ENCODE measurements at places on chromosomes 5 and 9. TPM values are rescaled to one million over a fixed set of nuclear protein-coding genes. Genes with fewer than 3 reads are reported as not detected.

- DNase-seq = no peak
These were observed 764.9 kb downstream of the DNAH5 start for GRCh38 chr5:13179407-13180087.

GRCh38 chr5:39501397-39501796 lies 76.6 kb upstream of the DAB2 start:
- DNase-seq = peak; percentile 74

DNA sequence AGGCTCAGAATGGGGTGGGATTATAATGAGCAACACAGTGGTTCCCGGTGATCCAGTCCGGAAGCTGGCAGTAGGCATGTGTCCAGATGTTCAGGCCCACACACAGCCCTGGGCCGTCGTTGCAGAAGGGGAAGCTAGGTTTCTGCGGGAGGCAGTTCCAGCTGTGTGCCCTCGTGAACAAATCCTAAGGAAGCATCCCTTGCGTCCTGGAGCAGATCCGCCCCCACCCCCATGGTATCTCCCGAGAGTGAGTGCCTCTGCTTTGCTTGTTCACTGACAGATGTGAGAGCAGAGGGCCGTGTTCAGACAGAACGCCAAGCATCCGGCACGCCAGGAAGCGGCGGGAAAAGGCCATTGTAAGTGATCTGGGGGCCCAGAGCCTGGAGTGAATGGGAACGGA lies 104.8 kb downstream of the PDE6A start:
- no peak for DNase-seq

DNA sequence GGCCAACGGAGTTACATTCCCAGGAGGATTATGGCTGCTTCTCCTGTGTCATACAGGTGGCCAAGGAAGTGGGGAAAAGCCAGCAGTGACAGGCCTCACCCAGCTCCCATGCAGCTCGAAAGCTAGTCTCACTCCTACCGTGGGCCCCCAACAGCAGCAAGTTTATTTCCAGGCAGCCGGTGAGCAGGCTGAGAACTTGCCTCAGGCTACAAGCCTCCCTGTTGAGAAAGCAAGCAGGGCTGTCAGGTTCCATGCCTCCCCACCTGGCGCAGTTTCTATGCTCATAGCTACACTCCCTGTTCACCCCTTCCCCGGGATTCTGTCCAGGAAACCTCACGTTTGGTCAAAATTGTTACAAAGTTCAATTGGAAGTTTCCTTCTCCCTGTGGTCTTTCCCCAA lies 27.5 kb upstream of the DNAH5 start:
- no peak for DNase-seq

DNA sequence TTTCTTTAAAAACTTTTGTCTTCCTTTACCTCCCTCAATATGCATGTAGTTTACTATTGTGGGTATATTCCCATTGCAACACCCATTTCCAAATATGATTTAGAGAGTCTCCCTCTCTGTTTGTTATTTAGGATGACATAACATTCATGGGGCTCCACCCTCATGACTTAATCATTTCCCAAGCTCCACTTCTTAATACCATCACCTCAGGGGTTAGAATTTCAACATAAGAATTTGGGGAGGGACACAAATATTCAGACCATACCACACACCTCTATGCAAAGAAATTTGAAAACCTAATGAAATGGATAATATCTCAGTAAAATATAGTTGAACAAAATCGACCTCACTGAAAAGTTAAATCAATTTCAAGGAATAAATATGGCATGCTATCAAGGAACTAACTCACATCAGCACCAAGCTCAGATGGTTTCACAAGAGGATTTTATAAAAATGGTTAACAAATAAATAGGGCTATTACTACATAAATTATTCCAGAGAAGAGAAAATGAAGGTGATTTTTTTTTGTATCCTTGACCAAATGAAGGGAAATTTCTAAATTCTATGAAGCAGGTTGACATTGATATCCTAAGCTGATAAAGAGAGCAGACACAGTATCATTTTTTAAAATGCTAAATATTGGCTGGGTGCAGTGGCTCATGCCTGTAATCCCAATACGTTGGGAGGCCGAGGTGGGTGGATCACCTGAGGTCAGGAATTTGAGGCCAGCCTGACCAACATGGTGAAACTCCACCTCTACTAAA lies 20.2 kb upstream of the UBTD2 start:
- no peak for DNase-seq

DNA sequence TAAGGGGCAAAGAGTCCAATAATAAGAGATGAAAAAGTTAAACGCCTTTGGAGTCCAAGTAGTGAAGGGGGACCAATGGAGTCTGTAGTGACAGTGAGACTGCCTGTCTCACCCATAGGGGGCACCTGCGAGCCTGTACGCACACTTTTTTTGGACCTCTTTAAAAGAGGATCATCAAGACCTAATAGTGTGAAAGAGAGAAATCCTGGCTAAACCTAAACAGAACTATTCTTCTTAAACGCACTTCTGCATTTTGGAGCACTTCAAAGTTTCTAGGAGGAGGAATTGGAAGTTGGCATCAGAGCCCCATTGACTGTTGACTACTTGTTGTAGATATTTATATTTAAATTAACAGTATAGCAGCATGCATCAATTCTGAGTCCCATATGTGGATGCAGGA lies 636.1 kb upstream of the KLF4 start:
- no peak for DNase-seq

GRCh38 chr9:91951944-91952520 lies 2.0 kb upstream of the ROR2 start:
- DNase-seq = no peak

DNA sequence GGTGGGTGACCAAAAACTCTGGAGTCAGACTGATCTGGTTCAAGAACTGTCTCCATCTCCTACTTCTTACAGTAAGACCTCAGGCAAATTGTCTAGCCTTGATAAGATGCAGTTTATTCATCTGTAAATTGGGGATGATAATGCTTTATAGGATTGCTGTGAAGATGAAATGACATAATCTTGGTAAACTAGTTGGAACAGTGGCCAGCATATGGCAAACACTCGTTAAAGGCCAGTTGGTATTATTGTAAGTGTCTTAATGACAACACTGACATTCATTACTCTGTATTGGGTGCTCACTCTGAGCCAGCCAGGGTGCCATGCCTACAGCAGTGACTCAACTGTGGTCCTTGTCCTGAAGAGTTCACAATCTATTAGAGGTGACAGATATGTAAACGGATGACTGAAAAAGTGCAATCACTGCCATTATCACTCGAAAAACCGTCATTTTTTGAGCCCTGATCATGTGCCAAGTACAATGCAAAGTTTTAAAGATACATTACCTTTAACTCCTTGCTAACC lies 84.9 kb upstream of the HSPA9 start:
- no peak for DNase-seq

GRCh38 chr9:92483627-92484545 lies 1.6 kb upstream of the ASPN start:
- no peak for DNase-seq

GRCh38 chr9:34025062-34025461 lies 23.6 kb downstream of the UBAP2 start:
- DNase-seq = no peak

DNA sequence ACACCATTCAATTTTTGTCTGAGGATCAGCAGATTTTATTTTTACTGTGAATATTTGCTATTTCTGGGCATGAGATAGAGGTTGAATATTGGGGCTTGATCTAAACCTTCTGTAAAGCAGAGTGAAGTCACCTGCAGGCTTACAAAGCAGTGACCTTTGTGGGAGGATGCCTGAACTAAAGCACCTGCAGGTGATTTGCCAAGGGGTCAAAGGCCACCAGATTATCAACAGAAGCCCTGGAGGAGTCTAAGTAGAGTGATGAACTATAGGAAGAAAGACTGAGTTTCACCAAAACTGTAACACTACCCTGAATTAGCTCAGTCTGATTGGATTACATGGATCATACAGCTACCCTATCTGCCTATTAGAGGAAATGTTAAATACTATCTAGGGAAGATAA lies 144.3 kb upstream of the PRLR start:
- no peak for DNase-seq

DNA sequence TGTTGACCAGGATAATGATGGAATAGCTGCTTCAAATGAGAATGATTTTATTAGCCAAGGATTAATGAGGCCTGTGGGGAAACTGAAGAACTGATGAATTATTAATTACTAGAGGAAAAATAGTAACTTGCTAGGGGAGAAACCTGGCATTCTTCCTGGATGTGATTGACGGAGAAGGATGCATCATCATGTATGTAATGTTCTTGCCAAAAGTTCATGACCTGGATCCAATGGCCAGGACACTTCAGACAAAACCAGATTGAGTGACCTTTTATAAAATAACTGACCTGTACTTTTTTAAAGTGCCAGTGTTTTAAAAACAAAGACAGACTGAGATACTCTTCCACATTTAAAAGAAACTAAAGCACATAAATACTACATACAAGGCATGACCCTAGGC lies 23.7 kb downstream of the KIAA1191 start:
- no peak for DNase-seq

DNA sequence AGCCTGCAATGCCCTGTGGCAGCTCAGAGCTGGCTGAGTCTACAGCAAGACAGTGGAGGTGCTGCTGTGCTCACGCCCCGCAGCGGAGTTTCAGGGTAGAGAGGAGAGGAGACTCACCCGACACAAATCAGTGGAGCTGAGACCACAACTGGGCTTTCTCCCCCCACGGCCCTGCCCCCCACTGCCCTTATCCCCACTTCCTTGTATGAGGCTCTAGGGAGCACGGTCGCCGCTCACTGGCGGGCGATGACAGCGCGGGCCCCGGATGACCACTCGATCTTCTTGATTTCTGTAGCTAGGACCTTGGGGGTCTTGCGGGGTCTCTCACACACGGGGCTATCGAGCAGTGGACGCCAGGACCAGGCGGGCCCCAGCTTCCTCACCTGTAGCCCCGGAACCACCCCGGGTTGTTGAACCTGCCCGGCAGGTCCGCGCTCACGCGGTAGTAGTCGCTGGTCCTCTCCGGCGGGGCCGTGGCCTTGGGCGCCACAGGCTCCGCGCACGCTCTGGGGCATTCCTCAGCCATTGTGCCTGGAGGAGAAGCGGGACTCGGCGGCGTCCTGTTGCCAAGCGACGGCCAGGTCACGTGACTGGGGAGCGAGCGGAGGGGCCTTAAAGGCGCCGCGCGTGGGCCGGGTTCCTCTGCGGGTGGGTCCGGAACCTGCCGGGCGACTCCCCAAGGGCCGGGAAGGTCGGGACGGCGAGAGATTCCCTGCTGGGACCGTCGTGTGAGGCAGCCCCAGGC lies 984 bp upstream of the MRPS2 start:
- peak; percentile 98 for DNase-seq

DNA sequence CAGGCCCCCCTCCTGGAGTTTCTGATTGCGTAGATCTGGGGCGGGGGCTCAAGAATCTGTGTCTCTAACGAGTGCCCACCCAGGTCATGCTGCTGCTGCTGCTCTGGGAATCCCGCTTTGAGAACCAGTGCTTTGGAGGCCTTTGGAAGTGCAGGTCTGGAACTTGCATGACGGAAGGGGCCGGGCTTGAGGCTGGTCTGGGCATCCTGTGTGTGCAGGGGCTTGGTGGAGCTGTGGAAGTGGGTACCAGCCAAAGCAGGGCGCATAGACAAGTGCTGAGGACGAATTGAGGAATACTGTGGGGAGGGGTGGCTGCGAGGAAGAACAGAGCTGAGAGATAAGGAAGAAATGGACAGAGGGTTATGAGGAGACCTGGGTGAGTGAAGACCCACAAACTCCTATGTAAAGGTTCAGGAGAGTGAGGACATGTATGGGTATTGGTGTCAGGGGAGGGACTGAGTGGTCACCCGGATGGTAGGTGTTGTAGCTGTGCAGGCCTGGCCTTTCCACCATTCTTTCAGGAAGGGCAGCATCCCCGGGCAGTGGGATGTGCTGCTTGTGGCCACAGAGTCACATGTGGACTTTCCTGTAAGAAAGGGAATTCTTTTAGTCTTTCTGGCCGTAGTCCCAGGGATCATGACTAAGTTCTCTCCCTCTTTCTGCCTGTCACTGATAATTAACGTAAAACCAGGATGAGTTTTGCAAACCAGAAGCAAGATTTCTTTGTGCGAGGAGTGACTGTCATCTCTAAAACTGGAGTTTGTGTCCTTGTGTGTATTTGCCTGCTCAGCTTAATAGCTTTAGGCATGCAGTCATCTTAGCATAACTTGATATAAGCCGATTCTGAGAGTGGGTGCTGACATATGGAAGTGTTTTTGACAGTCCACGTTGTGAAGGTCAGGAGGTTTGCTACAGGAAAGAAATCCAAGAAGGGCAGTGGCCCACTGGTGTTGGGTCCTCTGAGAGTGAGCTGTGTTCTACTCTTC lies 43.3 kb upstream of the TJP2 start:
- peak; percentile 63 for DNase-seq

GRCh38 chr9:131810351-131811170 lies 70.7 kb upstream of the RAPGEF1 start:
- no peak for DNase-seq

- DNase-seq = no peak
These were observed 831 bp upstream of the SHROOM1 start for GRCh38 chr5:132831095-132831860.

- no peak for DNase-seq
These were observed 29.7 kb downstream of the DAPK1 start for GRCh38 chr9:87527211-87527916.

DNA sequence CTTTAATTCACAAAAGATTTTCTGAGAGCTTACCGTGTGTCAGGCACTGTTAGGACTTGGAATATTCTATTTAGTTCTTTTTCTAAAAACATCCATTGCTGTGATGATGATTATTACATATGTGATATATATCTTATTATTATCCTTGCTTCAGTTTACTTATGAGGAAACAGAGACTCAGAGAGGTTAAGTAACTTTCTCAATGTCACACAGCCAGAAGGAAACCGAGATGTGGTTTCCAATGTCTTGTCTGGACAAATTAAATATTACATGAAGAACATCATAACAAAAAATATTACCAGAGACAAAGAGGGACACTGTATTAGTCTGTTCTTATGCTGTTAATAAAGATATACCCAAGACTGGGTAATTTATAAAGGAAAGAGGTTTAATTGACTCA lies 125.5 kb upstream of the DAP start:
- no peak for DNase-seq

DNA sequence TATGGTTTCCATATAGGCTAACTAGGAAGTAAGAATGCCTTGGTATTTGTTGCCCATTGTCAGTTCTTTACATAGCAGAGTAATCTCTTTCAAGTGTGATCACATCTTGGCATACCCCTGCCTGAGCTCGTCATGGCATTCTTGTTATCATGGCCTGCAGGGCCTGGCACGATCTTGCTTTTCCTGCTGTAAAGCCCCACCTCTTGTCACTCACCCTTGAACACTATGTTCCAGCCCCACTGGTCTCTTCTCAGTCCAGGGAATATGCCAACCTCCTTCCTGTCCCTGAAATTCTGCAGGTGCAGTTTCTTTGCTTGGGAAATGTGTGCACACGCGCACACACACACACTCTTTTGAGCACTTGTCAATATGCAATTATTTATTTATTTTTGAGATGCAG lies 250.2 kb upstream of the DMRT1 start:
- DNase-seq = no peak

GRCh38 chr5:151231359-151231758 lies 7.5 kb upstream of the CCDC69 start:
- DNase-seq = no peak

- no peak for DNase-seq
These were observed 379.2 kb upstream of the CDH18 start for GRCh38 chr5:20367178-20367577.

- no peak for DNase-seq
These were observed 16.2 kb downstream of the PPP2CA start for GRCh38 chr5:134209477-134210245.

GRCh38 chr9:111094958-111095357 lies 56.7 kb upstream of the LPAR1 start:
- no peak for DNase-seq

GRCh38 chr5:163347671-163348070 lies 89.7 kb upstream of the CCNG1 start:
- no peak for DNase-seq

Gene FRMPD1
- not detected for polyA plus RNA-seq

Gene PCDHA1
- polyA plus RNA-seq = not detected

Gene SLC6A19
- polyA plus RNA-seq = 9.5 TPM

Gene IGIP
- 12.9 TPM for polyA plus RNA-seq

Gene BARHL1
- polyA plus RNA-seq = not detected

All from aorta (tissue), 5 donors.